ENCODE measurements at places on chromosomes 13 and 19.

GRCh38 chr13:46529216-46529919 is 23.6 kb upstream of the LRCH1 start:
- DNase-seq = no peak

DNA sequence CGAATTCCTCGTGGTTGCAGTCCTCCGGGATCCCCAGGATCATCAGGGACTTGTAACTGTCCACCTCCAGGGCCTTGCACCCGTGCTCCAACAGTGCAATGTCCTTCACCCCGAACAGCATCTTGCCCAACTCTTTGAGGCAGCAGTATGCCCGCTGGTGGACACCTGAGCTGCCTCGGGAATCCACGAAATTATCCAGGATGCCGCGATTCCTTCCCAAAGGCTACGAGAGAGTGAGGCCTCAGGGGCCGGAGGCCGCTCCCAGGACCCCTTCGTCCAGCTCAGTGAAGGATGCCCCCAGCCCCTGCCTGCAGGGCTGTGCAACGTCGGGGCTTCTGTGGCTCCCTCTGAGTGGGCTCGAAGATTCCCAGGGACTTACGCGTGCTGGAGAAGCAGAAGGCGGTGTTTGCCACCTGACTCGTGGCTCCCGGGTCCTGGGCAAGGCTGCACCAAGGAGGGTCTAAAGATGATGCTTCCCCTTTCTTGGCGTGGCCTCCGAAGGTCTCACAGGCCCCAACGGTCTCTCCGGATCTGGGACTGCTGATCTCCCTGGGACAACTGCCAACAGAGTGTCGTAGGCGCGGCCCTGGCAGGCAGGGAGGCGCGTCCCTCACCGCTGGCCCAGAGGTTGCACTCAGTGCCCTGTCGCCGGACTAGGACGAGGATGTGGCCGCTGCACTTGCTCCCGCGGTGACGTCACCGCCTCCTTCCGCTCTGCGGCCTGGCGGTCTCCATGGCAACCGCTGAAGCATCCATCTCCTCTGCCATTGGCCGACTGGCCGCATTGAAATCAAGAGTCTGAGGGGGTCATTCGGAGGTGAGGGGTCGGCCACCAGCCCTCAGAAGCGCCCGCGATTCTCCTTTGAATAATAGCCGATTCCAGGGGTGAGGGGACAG is at the start of gene PNMA8C:
Gene PNMA8C, minus strand, starts transcription at position 698 of the 897 bp plus-strand sequence. Its CDS starts 577 bp downstream, at position 121.
- no peak for DNase-seq

DNA sequence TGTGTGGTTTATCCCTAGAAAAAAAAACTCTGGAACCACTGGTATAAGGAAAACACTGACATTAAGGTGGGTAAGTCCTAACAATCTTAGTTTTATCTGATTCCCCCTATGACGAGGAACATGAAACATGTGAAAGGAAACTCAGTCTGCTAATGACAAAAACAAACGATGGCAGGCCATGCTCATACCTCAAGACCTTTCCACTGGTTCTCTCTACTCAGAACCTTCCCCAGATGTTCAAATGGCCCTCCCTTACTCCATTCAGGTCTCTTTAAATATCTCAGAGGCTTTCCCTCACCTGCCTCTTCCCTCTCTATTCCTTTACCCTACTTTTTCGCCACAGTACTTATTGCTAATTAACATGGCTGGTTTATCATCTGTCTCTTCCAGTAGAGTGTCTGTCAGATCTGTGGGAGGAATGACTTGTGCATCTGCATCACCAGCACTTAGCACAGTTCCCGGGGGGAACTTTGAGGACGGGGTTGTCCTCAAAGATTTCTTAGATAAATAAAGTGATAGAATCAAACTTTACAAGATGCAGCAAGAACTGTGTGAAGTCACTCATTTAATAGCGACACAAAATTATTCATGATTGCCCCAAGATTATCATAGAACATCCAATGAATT is 1.5 kb downstream of the TUBGCP3 start:
- DNase-seq = no peak

DNA sequence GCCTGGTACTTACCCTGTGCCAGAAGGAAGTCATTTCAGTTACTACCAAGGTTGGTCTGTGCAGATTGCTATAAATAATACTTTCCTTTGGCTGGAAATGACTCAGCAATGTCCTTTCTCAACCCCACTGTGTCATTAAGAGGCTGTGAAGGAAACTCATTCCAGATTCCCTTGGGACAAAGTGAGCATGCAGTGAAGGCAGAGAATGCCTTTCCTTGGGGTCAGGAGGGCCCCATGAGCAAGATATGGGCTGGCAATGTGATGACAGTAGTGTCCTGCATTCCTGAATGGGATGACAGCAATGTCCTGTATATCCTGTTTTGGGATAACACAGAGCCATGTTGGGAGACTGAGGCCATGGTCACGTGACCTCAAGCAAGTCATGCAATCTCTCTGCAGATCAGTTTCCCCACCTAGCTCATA is 213.1 kb upstream of the TMTC4 start:
- DNase-seq = no peak

Data from mammary epithelial cell (primary cell).